ENCODE measurements at places on chromosomes 2 and 18.

GRCh38 chr2:221388891-221389290, 183.2 kb downstream of the EPHA4 start:
- no peak for DNase-seq

GRCh38 chr18:59423259-59423658, 64.2 kb upstream of the LMAN1 start:
- no peak for DNase-seq

DNA sequence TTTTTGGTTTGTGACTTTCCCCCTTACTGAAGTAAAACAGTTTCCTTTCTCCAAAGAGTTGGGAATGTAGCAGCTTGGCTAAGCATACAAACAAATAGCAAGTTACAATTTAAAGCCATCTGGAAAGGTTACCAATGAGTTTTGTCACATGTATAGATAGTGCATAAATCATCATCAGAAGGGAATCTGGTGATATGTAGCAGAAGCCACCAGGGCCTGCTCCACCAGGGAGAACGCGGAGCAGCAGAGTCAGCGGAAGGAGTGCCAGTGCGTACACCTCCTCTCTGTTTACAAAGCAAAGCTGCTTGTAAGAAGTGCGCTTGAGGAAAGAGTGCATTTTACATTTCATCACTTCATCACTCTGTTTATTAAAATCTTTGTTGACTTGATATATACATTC, 240.1 kb downstream of the FAM210A start:
- DNase-seq = no peak

- no peak for DNase-seq
Measured at GRCh38 chr2:113812204-113812603, 55.8 kb upstream of the SLC35F5 start.

DNA sequence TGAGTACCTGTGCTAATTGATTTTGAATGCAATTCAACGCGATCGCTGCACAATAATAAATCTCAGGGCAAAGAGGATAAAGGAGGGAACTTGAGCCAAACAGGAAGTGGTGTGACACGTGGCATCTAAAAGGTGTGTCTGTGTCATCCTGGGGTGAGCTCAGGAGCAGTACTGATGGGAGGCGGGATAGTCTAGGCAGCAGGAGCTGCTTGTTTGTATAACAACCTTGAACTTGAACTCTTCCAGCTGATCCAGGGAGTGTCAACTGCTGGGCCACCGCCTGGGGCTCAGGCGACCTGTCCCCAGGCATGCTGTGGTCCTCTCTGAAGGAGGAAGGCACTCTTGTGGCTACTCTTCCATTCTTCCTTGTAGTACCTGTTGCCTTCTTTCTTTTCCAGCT, 61.2 kb downstream of the BOD1L2 start:
- DNase-seq = no peak

All from activated naive CD8-positive, alpha-beta T cell treated with anti-CD3 and anti-CD28 coated beads, Interleukin-2, amount 50 U/mL, for 16 hours (primary cell).